Bronchial epithelial cell (primary cell): ENCODE measurements at places on chromosomes 2 and 18. TPM values are rescaled to one million over a fixed set of nuclear protein-coding genes. Genes with fewer than 3 reads are reported as not detected.

The IL37 gene
- not detected in 2 replicates for total RNA-seq

The MRO gene
- total RNA-seq, result not detected in 2 replicates

The OSR1 gene
- 1.3 and 1.7 TPM in 2 replicates for total RNA-seq

The LRRTM1 gene
- not detected in 2 replicates for total RNA-seq

The SIX3 gene
- not detected in 2 replicates for total RNA-seq

The MAP2 gene
- total RNA-seq, result 8.2 and 33.7 TPM in 2 replicates

The KIF1A gene
- total RNA-seq, result not detected in 2 replicates

The DNAH7 gene
- total RNA-seq, result under 0.01 and 0.26 TPM in 2 replicates

The CAPN13 gene
- under 0.01 TPM in 1 of 2 replicates, not detected in the other for total RNA-seq

The DPYSL5 gene
- not detected in 2 replicates for total RNA-seq

The TMEM131 gene
- 14.0 and 14.7 TPM in 2 replicates for total RNA-seq

The NEDD4L gene
- 11.3 and 14.2 TPM in 2 replicates for total RNA-seq

The SFTPB gene
- not detected in 2 replicates for total RNA-seq

The NAB1 gene
- total RNA-seq, result 92.4 and 106 TPM in 2 replicates

The MROH2A gene
- not detected in 2 replicates for total RNA-seq

The GAREM1 gene
- total RNA-seq, result 10.0 and 14.1 TPM in 2 replicates

The GNAL gene
- total RNA-seq, result 8.8 and 10.8 TPM in 2 replicates

The DTNA gene
- total RNA-seq, result 1.6 and 1.9 TPM in 2 replicates

The ABCG5 gene
- total RNA-seq, result not detected in 2 replicates

The REG3A gene
- total RNA-seq, result not detected in 2 replicates

The CRYBA2 gene
- total RNA-seq, result not detected in 2 replicates

The LDLRAD4 gene
- total RNA-seq, result not detected in 2 replicates

The ANKRD53 gene
- total RNA-seq, result not detected in 2 replicates

The OTOS gene
- total RNA-seq, result not detected in 2 replicates

The CFC1 gene
- total RNA-seq, result not detected in 2 replicates

The MAPK4 gene
- under 0.01 TPM in 1 of 2 replicates, not detected in the other for total RNA-seq

The RAB17 gene
- total RNA-seq, result 1.0 and 2.4 TPM in 2 replicates

The FSHR gene
- not detected in 2 replicates for total RNA-seq

The DSG1 gene
- total RNA-seq, result under 0.01 and 0.64 TPM in 2 replicates

The HOXD10 gene
- total RNA-seq, result not detected in 2 replicates

The UXS1 gene
- 41.6 and 55.8 TPM in 2 replicates for total RNA-seq

The CCDC148 gene
- 0.13 and 0.26 TPM in 2 replicates for total RNA-seq

The GPC1 gene
- total RNA-seq, result 65.8 and 103 TPM in 2 replicates

The CHST9 gene
- 0.26 and 0.38 TPM in 2 replicates for total RNA-seq

The G6PC2 gene
- total RNA-seq, result not detected in 2 replicates

The TTC27 gene
- 15.9 and 25.3 TPM in 2 replicates for total RNA-seq
